ENCODE measurements at places on chromosomes 3 and 15.

DNA sequence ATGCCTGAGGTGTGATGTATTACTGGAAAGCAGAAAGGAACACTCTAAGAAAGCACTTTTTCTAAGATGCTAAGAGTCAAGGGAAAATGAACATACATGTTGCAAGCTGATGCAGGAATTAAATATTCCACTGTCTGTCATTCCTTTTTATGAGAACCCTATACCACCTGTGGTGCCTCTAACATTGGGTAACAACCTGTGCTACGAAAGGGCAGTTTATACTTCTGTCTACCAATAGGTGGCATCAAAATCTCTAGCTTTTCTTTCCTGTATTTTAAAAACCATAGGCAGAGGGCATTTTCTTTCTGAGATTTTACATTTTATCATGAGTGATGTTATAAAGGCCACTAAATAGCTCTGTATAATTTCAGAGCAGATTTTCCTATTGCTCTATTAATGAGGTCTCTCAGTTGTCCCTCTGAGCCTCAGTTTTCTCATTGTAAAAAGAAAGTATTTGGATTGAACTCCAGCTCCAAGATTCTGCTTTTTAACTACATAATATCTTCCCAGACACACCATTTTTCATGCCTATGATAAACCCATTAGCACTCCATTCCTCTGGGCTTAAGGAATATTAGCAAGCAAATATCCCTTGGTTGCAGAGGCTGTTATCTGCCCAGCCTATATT lies 3.5 kb upstream of the CPNE4 start:
- no peak for DNase-seq

DNA sequence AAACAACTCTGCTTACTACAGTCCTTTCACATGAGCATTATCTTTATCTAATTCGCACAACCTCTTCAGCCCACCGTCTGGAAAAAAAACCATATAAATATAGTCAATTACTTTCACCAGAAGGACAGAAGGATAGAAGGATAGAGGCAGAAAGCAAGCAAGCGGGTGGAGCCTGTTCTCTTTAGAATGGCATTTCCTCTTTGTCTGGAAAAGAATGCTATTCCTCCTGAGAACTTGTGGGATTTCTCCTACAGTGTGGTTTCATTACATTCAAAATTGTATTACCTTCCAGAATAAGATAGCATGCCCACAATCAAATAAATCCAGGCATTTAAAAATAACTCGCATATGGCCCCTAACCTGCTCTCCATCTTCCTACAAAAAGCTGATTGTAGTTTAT lies 23.1 kb downstream of the SLC30A4 start:
- no peak for DNase-seq

GRCh38 chr3:8760091-8760490 lies 9.3 kb downstream of the OXTR start:
- no peak for DNase-seq

DNA sequence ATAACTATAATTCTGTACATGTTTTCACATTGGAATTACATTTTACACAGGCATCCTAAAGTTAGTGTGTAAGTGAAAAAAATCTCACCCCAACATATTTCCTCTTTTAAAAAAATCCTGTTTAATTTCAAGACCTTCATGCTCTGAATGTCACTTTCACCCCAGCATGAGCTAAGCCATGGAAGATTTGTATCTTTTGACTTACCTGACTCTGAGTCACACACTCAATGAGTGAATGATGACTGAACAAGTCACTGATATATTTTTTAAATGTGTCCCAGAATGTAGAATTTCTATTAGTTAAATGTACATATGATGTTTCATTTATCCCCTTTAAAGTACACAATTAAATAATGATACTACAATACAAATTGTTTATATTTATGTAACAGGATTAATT lies 199.9 kb upstream of the RBMS3 start:
- DNase-seq: no peak

GRCh38 chr15:64503197-64503596 lies 42.8 kb downstream of the ZNF609 start:
- no peak for DNase-seq

DNA sequence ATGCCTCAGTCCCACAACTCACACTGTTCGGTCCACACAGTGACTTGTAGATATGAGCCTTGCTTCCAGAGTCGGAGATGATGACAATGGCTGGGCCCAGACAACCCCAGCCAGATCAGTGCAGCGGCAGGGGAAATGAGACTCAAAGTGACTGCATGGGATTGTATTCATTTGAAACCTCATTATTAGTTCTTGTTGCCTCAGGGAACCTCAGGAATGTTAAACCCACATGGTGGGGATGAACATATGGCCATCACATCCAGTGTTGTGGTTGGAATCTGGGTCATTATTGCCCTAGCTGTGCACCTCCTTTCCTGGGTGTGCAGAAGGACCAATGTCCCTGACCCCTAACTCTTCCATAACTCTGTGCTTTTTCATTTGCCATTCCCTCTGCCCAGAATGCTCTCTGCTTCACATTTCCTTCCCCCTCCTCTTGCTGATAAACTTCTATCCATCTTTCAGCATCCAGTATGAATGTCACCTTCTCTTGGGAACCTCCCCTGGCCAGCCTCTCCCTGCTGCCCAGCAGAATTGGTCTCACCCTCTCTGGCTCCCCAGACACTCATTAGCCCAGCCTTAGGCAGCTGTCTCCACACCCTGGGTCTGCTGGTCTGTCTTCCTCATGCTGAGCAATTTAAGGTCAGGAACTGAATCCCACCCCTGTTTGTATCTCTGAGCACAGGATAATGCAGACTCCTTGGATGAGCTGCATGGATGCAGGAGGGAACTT lies 67.0 kb upstream of the TNFAIP8L3 start:
- DNase-seq: no peak

DNA sequence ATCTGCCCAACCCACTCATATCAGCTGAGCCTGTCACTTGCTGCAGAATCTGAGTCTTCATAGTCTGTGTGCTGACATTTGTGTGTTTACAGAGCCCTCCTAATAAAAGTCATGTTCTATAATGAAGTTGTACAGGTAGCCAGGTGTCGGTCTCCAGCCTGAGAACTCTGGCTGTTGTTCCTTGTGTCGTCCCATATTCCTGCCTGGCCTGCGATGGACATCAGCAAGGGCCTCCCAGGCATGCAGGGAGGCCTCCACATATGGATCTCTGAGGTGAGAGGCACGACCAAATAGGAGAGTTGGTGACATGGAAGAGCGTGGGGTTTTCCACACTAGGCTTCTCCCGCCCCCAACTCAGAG lies 2.9 kb downstream of the VILL start:
- DNase-seq: no peak

- DNase-seq: no peak
These were observed 112.4 kb upstream of the BHLHE40 start for GRCh38 chr3:4866866-4867265.

DNA sequence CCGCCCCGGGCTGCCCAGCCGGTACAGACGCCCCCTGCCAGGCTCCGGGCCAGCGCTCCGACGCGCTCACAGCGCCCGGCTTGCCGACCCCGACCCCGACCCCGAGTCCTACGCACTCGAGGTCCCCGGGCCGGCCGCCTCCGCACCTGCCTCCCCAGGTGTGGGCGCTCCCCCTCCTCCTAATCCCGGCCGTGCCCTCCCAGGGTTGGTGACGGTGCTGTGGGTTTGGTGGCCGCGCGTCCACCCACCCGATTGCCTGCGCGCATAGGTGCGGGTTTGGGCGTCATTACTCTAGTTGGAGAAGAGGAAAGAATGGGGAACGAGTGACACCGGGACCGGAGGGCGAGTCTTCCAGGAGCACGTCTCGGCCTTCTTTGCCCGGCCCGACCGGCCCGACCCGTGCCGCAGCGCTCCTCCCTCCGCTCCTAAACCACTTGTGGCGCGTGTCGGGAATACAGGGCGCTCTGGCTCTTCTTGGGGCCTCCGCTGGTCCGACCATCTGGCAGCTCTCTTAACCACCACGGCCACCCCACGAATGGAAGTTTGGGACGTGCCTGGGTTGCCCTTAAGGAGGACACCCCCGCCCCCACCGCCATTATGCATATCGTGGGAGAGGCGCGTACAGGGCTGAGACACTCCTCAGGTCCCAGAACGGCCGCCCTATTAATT lies 810 bp upstream of the THRB start:
- no peak for DNase-seq

DNA sequence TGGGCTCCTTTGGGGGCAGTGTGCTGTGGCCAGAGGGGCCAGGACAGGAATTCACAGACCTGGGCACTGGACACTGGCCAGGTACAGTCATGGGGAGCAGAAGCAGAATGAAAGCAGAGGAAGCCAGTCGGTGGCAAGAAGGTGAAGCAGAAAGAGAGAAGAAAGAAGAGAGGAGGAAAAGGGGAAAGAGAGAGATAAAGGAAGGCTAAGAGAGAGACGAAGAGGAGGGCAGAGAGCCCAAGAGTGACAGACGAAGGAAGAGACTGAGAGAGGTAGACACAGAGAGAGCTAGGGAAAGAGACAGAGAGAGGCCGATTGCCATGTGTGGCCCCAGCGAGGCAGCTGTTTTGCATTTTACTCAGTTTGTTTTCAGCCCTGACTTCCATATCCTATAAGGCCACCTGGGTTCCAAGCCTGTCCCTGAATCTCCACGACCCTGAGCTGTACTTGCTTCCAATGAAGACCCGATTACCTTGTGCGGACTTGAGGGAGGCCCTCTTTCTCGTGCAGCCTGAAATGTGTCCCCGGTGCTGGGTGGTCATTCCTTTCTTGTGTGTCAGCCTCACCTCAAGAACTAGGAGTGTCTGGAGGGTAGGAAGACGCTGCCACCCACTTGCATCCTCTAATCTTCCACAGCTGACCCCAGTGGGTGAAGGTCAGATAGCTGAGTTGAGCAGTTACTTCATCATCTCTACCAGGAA lies 73.9 kb downstream of the LSM3 start:
- no peak for DNase-seq

DNA sequence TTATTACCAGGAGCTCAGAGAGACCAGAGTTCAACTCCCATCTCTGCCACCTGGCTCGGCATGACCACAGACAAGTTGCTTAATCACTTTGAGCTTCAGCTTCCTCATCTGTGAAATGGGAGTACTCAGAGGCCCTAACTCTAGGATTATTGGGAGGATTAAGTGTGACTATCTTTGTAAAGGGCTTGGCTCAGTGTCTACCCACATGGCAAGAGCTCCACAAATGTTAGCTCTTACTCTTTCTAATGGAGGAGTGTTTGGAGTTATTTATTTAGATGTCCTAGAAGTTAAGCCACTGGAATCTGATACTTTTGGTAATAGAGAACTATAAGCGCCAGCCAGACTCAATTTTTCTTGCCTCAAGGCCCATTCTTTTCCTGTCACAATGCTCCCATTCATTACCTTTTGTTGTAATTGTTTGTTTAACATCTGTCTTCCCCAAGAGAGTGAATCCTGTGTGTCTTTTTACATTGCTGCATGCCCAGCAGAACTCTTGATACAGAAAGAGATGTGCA lies 12.3 kb upstream of the LMCD1 start:
- DNase-seq: no peak

DNA sequence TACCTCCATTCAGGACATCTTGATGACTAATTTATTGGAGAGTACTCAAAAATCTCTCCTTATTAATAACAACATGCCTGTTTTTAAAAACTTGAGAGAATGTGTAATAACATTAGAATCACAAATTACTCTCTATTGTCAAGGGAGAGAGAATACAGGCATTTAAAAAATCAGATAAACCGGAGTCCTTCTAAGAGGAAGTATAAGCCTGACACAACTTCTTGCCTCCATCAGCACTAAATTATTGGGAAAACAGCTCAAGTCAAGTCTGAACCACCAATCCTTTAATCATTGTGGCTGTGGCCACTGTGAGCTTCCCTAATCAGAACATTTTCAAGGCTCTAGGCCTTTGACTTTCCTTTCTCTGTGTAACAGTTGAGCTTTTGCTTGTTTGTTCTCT lies 38.0 kb downstream of the SSR3 start:
- DNase-seq: no peak

- no peak for DNase-seq
These were observed 75.1 kb downstream of the CLDN11 start for GRCh38 chr3:170493712-170494182.

GRCh38 chr15:48191574-48192225 lies at the start of gene CTXN2:
CTXN2 (plus strand) TSS chr15:48191665; CDS start chr15:48201301, 9,636 bp downstream.
- no peak for DNase-seq

- DNase-seq: no peak
These were observed 12.2 kb downstream of the CALML4 start for GRCh38 chr15:68192804-68193486.

Measured in effector CD4-positive, alpha-beta T cell (primary cell).